ENCODE measurements at places on chromosomes 12 and 14. TPM values are rescaled to one million over a fixed set of nuclear protein-coding genes. Genes with fewer than 3 reads are reported as not detected.

- no peaks in the 10 kb centered on the region for H3K36me3 ChIP-seq
- no peak overlapping the region for H3K4me3 ChIP-seq
- no peaks in the 10 kb centered on the region for H3K4me1 ChIP-seq
- no peak overlapping the region for H3K27ac ChIP-seq
- peaks cover 14% of the 10 kb centered on the region for H3K27me3 ChIP-seq
- DNase-seq, result no peak
These were observed 358.6 kb downstream of the DUSP6 start for GRCh38 chr12:88993651-88994050.

- peaks cover 49% of the 10 kb centered on the region for H3K4me1 ChIP-seq
- H3K4me3 ChIP-seq, result peak overlapping the region; percentile 89
- no peaks in the 10 kb centered on the region for H3K27me3 ChIP-seq
These were observed 1.2 kb downstream of the DDIT3 start for GRCh38 chr12:57518920-57519795.

DNA sequence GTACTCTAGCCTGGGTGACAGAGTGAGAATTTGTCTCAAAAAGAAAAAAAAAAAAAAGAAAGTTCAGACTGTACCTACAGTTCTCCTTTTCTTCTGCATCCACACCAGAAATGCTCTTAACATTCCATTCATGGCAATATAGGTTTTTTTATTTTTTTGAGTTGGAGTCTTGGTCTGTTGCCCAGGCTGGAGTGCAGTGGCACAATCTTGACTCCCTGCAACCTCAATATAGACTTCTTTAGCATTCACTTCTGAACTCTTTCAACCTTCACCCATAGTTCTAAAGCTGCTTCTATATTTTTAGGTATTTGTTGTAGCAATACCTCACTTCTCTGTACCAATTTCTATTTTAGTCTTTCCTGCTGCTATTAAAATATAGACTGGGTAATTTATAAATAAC is 1095.7 kb downstream of the FLRT2 start:
- no peaks in the 10 kb centered on the region for H3K36me3 ChIP-seq
- H3K4me1 ChIP-seq, result no peaks in the 10 kb centered on the region
- H3K4me3 ChIP-seq, result no peak overlapping the region

GRCh38 chr14:101736071-101736470 is 25.4 kb upstream of the PPP2R5C start:
- H3K4me3 ChIP-seq, result no peak overlapping the region
- H3K27ac ChIP-seq, result no peak overlapping the region
- H3K36me3 ChIP-seq, result peaks cover 11% of the 10 kb centered on the region
- peaks cover 5% of the 10 kb centered on the region for H3K27me3 ChIP-seq
- no peak for DNase-seq

DNA sequence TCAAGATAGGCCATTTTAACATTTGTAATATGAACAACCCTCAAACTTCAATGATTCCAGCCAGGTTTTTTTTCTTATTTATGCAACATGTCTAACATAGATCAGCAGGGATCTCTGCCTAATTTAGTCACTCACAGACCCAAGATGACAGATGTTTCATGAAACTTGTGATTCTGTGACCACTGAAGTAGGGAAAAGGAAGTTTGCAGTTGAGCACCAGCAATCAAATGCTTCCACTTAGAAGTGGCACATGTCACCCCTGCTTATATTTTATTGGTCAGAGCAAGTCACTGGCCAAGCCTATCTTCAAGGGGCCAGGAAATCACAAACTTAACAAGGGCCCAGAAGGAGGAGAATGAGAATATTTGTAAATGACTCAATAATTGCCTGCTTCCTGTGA is 150.6 kb downstream of the BCAT1 start:
- H3K27me3 ChIP-seq, result no peaks in the 10 kb centered on the region
- no peak for DNase-seq
- peaks cover 3% of the 10 kb centered on the region for H3K36me3 ChIP-seq
- H3K4me3 ChIP-seq, result no peak overlapping the region

DNA sequence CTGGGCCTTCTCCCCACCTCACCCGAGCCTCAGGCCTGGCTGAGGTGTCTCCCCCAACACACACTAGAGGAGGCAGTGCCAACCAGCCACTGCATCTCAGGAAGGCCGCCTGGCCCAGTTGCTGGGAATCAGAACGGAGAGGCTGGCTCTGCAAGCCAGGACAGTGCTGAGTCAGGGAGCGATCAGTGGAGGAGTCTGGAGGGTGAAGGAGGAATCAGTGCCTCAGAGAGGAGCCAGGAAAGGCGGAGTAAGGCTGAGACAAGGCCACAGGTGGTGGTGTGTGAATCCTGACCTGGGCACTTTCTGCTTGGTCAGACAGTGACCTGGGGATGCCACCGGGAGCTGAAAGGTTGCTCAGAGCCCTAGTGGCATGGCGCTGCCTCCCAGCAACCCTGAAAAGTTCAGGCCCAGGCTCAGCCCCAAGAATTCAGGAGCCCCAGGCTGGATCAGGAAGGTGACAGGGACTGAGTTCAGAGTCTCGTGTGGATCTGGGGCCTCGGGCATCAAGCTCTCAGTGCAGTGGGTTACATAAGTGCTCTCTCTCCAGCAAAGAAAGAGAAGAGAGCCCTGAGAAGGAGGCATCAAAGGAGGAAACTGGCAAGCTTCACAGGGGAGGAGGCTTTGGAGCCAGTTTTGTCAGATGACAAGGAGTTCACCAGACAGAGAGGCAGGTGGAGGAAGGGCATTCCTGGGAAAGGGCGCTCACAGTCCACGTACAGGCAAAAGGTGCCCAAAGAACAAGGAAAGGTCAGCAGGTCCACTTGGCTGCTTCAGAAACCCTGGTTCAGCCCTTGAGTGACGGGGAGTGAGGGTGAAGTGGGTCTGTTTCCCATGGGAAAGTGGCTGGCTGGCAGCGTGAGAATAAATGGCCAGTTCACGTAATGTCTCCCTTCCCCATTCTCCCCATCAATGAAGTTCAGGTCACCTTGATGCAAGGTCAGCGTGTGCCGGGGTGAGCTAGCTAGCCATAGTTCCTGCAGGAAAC is 87.8 kb downstream of the ZFP36L1 start:
- peaks cover 21% of the 10 kb centered on the region for H3K4me1 ChIP-seq
- no peak for DNase-seq
- H3K36me3 ChIP-seq, result peaks cover under 1% of the 10 kb centered on the region
- H3K4me3 ChIP-seq, result no peak overlapping the region

GRCh38 chr14:69270795-69271708 is 11.1 kb downstream of the GALNT16 start:
- H3K36me3 ChIP-seq, result no peaks in the 10 kb centered on the region
- H3K27ac ChIP-seq, result no peak overlapping the region
- H3K4me3 ChIP-seq, result no peak overlapping the region
- peaks cover 24% of the 10 kb centered on the region for H3K27me3 ChIP-seq

GRCh38 chr14:51603495-51603894 is 48.2 kb upstream of the FRMD6 start:
- no peak overlapping the region for H3K4me3 ChIP-seq
- no peak for DNase-seq
- H3K27me3 ChIP-seq, result peaks cover 10% of the 10 kb centered on the region
- no peaks in the 10 kb centered on the region for H3K4me1 ChIP-seq
- H3K36me3 ChIP-seq, result no peaks in the 10 kb centered on the region

DNA sequence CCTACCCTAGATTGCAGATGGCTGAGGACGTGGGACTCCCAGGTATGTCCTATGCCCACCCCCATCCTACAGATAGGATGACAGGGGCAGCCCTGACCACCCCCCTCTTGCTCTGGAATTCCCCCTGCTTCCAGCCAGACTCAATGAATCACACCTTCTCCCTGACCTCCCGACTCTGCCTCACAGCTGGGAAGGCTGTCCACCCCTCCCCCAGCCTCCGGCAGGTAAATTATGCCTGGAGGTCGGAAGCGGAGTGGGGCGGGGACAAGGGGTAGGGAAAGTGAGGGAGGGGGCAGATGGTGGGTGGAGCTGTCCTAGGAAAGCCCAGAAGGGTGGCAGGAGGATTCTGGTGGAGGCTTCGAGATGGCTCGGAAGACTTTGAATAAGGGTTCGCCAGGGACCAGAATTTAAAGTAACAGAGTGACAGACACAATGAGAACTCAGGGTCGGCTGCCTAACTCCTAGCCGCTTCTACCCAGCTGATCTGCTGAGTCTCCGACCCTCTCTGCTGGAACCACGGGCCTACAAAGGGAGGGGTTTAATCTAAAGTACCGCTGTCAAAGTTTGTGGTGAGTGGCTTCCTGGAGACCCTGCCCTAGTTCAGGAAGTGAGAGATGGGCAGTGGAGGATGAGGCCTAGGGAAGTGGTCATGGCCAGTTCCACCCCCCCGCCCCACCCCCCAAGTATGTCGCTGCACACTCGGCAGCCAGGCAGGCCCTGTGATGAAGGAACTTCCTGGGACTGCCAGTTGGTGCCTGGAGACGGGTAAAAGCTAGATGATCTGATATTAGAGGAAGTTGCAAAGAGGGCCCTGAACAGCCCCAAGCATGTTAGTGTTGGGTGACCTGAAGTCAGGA is 4.2 kb downstream of the PLEKHG3 start:
- H3K27ac ChIP-seq, result peak overlapping the region; percentile 79
- peak overlapping the region; percentile 48 for H3K4me3 ChIP-seq
- H3K4me1 ChIP-seq, result peaks cover 27% of the 10 kb centered on the region
- H3K36me3 ChIP-seq, result peaks cover 6% of the 10 kb centered on the region
- peaks cover 27% of the 10 kb centered on the region for H3K27me3 ChIP-seq

DNA sequence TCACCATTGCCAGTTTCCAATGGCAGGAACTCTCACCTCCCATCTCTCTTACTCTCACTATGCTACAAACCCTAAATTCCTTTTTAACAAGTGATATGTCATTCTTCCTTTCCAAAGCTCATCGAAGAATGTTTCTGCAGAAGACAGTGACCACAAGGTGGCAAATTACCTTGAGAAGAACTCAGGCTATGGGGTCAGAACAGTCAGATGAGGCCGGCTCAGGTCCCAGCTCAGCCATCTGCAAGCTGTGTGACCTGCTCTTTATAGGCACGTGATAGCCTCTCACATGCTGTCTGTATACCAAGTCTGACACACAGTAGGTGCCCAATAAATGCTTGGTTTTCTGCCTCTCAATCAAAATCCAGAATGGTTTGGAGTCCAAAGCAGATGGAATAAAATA is 80.7 kb downstream of the FOXN3 start:
- H3K27me3 ChIP-seq, result no peaks in the 10 kb centered on the region
- H3K36me3 ChIP-seq, result peaks cover 15% of the 10 kb centered on the region
- no peak overlapping the region for H3K4me3 ChIP-seq
- no peak overlapping the region for H3K27ac ChIP-seq
- peaks cover 59% of the 10 kb centered on the region for H3K4me1 ChIP-seq
- DNase-seq, result no peak

DNA sequence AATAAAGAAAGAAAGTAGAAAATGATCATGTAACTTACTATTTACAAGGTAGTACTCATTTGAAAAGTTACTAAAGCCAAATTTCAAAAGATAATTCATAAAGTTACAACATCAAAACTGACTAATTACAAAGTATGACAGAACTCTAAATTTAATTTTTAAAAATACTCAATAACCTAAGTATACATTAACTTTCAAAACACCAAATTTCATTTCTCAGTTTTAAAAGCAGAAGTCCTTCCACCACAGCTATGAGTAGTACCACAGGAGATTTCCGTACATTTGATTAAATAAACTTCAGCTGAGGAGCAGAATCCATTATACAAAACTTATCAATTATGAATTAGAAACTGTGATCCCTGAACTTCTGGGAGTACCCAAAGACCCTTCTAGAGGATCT is 100.8 kb upstream of the BBS10 start:
- DNase-seq, result no peak
- peaks cover 4% of the 10 kb centered on the region for H3K36me3 ChIP-seq
- H3K27ac ChIP-seq, result no peak overlapping the region

DNA sequence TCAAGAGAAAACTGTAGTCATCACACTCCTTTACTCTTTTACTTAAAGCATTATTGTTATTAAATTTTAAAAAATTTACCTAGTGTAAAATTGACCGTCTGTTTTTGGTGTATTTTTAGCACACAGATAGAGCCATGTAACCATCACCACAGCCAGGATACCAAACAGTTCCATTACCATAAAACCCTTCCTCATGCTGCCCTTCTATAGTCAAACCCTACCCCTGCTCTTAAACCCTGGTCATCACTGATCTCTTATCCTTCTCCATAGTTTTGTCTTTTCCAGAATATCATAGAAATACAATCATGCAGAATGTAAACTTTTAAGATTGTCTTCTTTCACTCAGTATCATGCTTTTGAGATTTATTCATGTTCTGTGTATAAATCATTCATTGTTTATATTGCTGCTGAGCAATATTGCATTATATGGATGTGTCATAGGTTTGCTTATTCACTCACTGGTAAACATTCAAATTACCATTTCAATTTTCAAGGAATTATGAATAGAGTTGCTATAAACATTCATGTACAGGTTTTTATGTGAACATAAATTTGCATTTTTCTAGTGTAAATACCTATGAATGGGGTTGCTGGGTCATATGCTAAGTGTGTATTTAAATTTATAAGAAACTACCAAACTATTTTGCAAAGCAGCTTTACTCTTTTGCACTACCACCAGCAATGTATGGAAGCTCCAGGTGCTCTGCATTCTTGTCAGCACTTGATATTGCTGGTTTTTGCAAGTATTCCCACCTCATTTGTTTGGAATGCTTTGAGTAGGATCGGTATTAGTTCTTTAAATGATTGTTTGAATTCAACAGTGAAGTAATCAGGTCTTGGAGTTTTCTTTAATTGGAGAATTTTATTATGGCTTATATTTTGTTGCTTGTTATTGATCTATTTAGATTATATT is 125.5 kb downstream of the LMNTD1 start:
- H3K27ac ChIP-seq, result no peak overlapping the region
- DNase-seq, result no peak
- H3K4me3 ChIP-seq, result no peak overlapping the region
- H3K4me1 ChIP-seq, result no peaks in the 10 kb centered on the region

DNA sequence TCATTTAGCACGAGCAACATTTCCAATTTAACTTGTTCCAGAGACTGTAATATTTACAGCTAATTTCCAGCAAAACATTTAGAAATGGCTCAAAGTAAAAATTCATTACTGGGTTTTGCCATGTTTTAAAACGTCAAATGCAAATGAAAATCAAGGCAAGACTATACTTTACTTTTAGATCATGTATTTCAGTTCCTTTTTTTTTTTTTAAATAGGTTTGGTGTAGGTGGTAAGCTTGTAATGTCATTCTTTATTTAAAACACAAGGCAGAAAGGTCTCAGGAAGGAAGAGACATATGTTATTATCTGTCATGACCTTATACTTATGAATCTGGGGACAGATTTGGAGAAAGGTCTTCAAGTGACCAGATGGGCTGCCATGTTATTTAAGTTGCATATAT is 54.1 kb downstream of the GRIP1 start:
- DNase-seq, result no peak
- no peaks in the 10 kb centered on the region for H3K4me1 ChIP-seq
- H3K27me3 ChIP-seq, result no peaks in the 10 kb centered on the region
- no peak overlapping the region for H3K4me3 ChIP-seq
- H3K36me3 ChIP-seq, result no peaks in the 10 kb centered on the region

Gene HOXC11
- not detected for total RNA-seq

Gene NFKBIA
- total RNA-seq, result 596 TPM

Measured in activated T-cell treated with anti-CD3 and anti-CD28 coated beads, Interleukin-2, amount 50 U/mL, for 72 hours (primary cell).